ENCODE measurements at places on chromosomes 2 and 18.
A peak's percentile ranks its signal among the peaks of the same experiment; 100 is the strongest.

DNA sequence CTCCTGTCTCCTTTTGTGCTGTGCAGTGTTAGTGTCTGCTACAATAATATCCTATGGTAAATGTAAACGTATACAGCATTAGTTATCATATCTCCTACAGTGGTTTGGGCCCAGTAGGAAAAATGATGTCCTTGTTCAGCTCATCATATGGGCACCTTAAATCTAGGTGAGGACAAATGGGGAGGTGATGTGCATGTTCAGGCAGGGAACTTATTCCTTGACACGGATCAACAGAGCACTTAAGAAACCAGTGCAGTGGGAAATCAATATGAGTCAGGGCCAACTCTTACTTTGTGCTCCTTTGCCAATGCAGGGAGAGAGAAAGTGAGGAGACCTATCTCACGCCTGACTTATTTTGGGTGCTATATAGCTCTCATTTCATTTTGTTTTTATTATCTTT, 76.4 kb downstream of the KLHL14 start:
- H3K27ac ChIP-seq, result no peak overlapping the region
- H3K4me1 ChIP-seq, result peaks cover 4% of the 10 kb centered on the region

DNA sequence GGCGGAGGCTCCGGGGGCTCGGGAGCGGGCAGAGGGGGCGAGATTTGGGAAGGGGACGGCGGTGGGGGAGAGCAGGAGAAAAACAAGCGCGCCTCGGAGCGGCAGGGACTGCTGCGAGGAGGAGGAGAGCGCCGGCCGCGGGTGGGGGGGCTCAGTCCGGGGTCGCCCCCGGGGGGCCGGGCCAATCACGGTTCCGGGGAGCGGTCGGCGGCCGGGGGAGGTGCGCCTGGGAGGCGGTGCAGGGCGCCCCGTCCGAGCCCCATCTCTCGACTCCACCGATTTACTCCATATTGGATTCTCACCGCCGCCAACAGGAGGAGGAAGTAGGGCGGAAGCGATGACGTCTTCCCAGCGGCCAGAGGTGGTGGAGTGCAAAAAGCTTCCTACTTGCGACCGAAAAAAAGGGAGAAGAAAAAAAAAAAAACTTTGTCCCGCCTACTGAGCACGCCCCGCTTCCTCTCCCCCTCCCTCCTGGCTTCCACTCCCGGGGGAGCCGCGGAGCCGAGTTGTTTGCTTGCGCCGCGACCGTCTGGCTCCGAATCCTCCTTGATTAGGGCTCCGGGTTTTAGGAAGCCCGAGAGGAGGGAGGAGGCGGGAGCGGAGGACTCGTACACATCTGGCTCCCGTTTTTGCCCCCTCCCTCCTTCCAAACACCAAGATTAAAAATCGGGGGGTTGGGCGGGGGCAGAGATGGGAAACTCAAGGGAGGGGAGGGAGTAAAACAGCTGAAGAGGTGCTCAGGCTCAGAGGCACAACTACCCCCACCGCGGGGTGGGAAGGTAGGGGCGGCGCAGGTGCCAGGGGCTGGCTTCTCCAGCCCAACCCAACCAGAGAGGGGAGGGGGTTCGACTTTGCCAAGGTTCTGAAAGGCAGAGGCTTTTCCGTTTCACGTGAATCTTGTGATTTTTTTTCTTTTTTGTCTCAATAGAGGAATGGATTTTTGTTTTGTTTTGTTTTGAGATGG, at the start of gene SPRED2:
Gene SPRED2 (minus strand): TSS at position 373 of the 964 bp plus-strand sequence. CDS start 612 bp downstream, outside the sequence.
- peak within 1 kb of the TSS; percentile 88 for H3K4me3 ChIP-seq
- H3K36me3 ChIP-seq, result no peaks in the 10 kb centered on the region

DNA sequence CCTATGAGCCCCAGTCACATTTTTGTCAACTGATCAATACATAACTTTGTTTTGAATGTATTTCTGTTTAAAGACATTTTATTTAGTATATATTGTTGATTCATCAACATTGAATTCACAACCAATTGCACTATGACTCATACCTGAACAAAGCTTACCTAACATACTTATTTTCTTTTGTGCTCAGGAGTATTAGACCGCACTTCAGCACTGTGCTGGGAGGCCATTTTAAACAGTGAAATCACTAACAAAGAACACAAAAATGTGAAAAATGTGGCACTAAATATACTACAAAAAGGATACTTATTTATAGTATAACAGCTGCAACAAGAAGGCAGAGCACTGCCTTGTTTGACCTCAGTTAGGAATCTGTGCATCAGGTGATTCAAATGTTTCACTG, 12.4 kb upstream of the IFIH1 start:
- H3K4me3 ChIP-seq, result no peak overlapping the region
- no peaks in the 10 kb centered on the region for H3K36me3 ChIP-seq
- no peak overlapping the region for H3K27ac ChIP-seq
- DNase-seq, result no peak
- H3K4me1 ChIP-seq, result no peaks in the 10 kb centered on the region

GRCh38 chr2:27955384-27956161, 65.0 kb downstream of the BABAM2 start:
- no peak overlapping the region for H3K27ac ChIP-seq
- no peak overlapping the region for H3K4me3 ChIP-seq
- no peaks in the 10 kb centered on the region for H3K27me3 ChIP-seq
- DNase-seq, result no peak

GRCh38 chr2:12711339-12711738, 5.4 kb upstream of the TRIB2 start:
- no peaks in the 10 kb centered on the region for H3K36me3 ChIP-seq
- H3K4me1 ChIP-seq, result peaks cover 6% of the 10 kb centered on the region
- no peak overlapping the region for H3K27ac ChIP-seq
- no peaks in the 10 kb centered on the region for H3K27me3 ChIP-seq
- DNase-seq, result no peak

GRCh38 chr18:35577045-35577848, 4.3 kb upstream of the GALNT1 start:
- no peaks in the 10 kb centered on the region for H3K27me3 ChIP-seq
- H3K36me3 ChIP-seq, result no peaks in the 10 kb centered on the region

DNA sequence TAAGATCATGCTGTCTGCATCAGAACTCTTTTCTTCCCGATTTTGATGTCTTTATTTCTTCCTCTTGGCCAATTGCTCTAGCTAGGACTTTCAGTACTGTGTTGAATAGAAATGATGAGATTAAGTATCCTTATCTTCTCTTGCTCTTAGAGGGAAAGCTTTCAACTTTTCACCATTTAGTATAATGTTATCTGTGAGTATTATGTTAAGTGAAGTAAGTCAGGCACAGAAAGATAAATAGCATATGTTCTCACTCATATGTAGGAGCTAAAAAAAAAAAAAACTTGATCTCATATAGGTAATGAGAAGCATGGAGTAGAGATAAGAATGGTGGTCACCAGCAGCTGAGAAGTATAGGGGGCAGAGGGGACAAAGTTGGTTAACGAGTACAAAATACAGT, 1089.5 kb downstream of the TDRD15 start:
- H3K27me3 ChIP-seq, result no peaks in the 10 kb centered on the region
- no peaks in the 10 kb centered on the region for H3K4me1 ChIP-seq

- no peak overlapping the region for H3K4me3 ChIP-seq
- DNase-seq, result no peak
Observed at GRCh38 chr18:48105317-48105716, 174.9 kb upstream of the SMAD2 start.

- no peaks in the 10 kb centered on the region for H3K27me3 ChIP-seq
- no peak overlapping the region for H3K4me3 ChIP-seq
- DNase-seq, result no peak
- H3K27ac ChIP-seq, result no peak overlapping the region
- H3K36me3 ChIP-seq, result no peaks in the 10 kb centered on the region
- peaks cover 1% of the 10 kb centered on the region for H3K4me1 ChIP-seq
Observed at GRCh38 chr18:9846162-9846925, 39.4 kb upstream of the TXNDC2 start.

DNA sequence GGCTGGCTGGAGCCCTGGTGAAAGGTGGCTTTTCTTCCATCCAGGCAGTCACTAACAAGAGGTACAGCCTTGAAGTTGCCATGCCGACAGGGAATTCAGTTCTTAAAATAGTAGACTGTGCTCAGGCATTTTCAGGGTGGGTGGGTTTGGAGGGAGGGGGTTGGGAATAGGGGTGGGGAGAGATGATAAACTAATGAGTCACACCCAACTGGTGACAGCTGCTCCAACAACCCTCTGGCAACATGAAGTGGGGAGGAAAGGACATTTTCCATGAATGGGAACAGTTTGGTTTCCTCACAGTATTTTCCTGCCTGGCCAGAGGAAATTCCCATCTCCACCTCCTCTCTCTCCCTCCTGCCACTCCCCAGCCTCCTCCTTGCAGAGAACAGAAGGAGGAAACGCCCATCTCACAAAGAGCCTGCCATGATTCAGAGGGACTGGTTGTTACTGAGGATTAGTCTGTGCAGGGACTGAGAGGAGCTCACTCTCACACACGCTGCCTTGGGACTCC, 113.0 kb upstream of the SLC1A4 start:
- no peaks in the 10 kb centered on the region for H3K36me3 ChIP-seq
- no peaks in the 10 kb centered on the region for H3K27me3 ChIP-seq
- no peak for DNase-seq
- peaks cover 7% of the 10 kb centered on the region for H3K4me1 ChIP-seq

DNA sequence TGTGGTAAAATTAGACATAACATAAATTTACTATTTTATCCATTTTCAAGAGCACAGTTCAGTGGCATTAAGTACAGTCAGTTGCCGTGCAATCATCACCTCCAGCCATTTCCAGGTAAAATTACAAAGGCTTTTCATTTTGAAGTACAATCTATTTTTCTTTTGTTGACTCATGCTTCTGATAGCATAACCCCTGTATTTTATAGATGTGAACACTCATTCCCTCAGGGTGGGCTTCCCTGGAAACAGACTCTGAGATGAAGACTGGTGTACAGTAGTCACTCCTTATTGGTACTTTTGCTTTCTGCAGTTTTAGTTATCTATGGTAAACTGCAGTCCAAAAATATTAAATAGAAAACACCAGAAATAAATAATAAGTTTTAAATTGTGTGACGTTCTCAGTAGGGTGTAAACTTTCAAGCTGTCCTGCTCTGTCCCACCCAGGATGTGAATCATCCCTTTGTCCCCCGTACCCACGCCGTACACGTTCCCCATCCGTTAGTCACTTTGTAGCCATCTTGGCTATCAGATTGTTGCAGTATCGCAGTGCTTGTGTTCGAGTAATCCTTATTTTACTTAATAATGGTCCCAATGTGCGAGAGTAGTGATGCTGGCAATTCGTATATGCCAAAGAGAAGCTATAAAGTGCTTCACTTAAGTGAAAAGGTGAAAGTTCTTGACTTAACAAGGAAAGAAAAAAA, 41.1 kb upstream of the NAB1 start:
- H3K27me3 ChIP-seq, result no peaks in the 10 kb centered on the region
- no peaks in the 10 kb centered on the region for H3K4me1 ChIP-seq
- H3K4me3 ChIP-seq, result no peak overlapping the region
- H3K36me3 ChIP-seq, result no peaks in the 10 kb centered on the region

DNA sequence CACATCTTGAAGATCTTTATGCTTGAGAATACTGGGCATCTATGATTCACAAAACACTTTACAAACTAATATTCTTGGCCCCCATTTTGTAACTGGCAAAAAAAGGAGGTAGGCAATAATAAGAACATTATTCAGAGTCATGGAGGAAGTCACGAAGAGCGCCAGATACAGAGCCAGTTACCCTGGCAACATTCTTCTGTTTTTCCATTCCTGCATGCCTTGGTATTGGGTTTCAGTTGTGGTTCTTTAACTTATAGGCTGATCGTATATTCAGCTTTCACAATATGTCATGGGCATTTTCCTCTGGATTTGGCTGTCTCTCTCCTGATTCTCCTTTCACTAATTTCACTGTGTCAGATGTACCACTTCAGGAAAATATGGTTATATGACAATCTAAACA, 234.7 kb downstream of the HRH4 start:
- DNase-seq, result no peak
- H3K36me3 ChIP-seq, result no peaks in the 10 kb centered on the region
- no peak overlapping the region for H3K4me3 ChIP-seq
- no peaks in the 10 kb centered on the region for H3K4me1 ChIP-seq
- no peaks in the 10 kb centered on the region for H3K27me3 ChIP-seq

GRCh38 chr2:239182981-239183791, 217.6 kb downstream of the HDAC4 start:
- H3K4me1 ChIP-seq, result no peaks in the 10 kb centered on the region
- peaks cover 6% of the 10 kb centered on the region for H3K36me3 ChIP-seq
- no peak overlapping the region for H3K4me3 ChIP-seq
- no peaks in the 10 kb centered on the region for H3K27me3 ChIP-seq
- no peak overlapping the region for H3K27ac ChIP-seq

GRCh38 chr2:222859786-222860612, 837 bp upstream of the ACSL3 start:
- no peak overlapping the region for H3K27ac ChIP-seq
- no peaks in the 10 kb centered on the region for H3K27me3 ChIP-seq
- no peaks in the 10 kb centered on the region for H3K4me1 ChIP-seq
- no peak overlapping the region for H3K4me3 ChIP-seq

GRCh38 chr2:201820383-201821007, 14.2 kb downstream of the CDK15 start:
- DNase-seq, result no peak
- H3K36me3 ChIP-seq, result no peaks in the 10 kb centered on the region
- no peaks in the 10 kb centered on the region for H3K27me3 ChIP-seq
- H3K4me1 ChIP-seq, result no peaks in the 10 kb centered on the region
- no peak overlapping the region for H3K27ac ChIP-seq

- DNase-seq, result no peak
- no peak overlapping the region for H3K27ac ChIP-seq
- no peaks in the 10 kb centered on the region for H3K27me3 ChIP-seq
- H3K36me3 ChIP-seq, result peaks cover 15% of the 10 kb centered on the region
Observed at GRCh38 chr2:15628899-15629855, 37.5 kb downstream of the DDX1 start.

DNA sequence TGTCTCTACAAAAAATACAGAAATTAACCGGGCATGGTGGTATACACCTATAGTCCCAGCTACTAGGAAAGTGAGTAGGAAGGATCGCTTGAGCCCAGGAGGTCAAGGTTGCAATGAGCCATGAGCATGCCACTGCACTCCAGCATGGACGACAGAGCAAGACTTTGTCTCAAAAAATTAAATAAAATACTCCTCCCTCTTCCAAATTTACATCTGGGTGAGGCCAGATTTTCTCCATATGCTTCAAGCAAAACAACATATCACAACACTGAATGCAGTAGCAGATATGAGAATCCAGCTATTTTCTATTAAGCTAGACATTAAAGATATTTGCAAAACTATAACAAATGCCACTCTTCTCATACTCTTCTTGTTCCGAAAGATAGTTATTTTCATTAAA, 20.9 kb downstream of the MEMO1 start:
- no peak overlapping the region for H3K4me3 ChIP-seq
- H3K27ac ChIP-seq, result no peak overlapping the region
- H3K4me1 ChIP-seq, result peaks cover 1% of the 10 kb centered on the region

- DNase-seq, result no peak
- no peak overlapping the region for H3K27ac ChIP-seq
- peaks cover 13% of the 10 kb centered on the region for H3K36me3 ChIP-seq
- no peak overlapping the region for H3K4me3 ChIP-seq
- H3K4me1 ChIP-seq, result no peaks in the 10 kb centered on the region
- H3K27me3 ChIP-seq, result no peaks in the 10 kb centered on the region
Observed at GRCh38 chr2:96251721-96252292, 14.0 kb downstream of the TMEM127 start.

DNA sequence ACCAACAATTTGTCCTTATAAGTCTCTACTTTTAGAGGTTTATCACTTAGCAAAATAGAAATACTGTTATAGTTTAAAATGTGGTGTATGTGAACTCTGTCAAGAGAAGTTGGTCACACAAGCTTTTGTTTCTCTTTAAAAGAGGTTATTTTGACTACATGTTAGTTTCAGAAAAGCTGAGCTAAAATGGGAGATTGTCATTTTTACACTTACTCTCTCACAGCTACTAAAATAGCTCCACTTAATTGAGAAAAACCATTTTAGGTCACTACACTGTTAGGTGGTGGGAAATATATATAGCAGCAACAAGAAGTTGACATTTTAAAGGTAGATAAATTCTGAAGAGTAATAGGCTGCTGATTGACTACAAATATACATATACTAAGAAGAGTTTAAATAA, 161.5 kb upstream of the KCNJ3 start:
- H3K27ac ChIP-seq, result no peak overlapping the region
- H3K36me3 ChIP-seq, result no peaks in the 10 kb centered on the region

All from iPS DF 6.9 (cell line).